ENCODE measurements at places on chromosomes 12 and 14.

DNA sequence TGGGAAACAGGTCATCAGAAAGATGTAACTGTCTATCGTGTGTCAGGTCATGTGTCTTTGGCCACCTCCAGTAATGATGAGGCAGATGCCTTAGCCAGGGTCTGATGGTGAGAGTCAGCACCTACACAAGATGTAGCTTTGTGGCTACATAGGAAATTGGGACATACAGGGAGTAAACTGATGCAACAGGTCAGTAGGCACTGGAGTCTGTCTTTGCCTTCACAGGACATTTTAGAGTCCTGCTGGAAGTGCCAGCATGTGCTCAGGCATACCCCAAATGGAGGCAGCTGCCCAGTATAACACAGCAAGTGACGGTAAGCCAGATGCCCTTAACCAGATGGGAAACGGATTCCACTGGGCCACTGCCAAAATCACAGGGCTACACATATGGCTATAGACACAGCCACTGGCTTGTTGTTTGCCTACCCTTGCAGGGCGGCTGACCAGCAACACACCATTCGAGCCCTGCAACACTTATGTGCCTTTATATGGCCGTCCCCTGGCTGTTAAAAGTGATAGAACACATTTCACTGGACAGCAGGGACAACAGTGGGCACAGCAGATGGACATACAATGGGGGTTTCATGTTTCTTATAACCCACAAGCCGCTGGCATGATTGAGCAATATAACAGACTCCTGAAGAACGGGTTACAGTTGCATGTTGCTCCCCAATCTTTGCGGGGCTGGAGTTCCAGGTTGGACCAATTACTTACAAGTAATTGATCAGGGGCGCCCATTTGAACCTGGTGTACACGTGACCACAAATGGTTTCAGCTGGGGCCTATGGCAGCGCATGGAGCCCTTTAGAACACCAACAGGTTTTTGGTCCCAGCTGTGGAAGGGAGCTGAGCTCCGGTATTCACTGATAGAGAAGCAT is 12.9 kb upstream of the RNASE12 start:
- DNase-seq: no peak

GRCh38 chr12:5907807-5908206 is 37.3 kb downstream of the ANO2 start:
- no peak for DNase-seq

- no peak for DNase-seq
Observed at GRCh38 chr12:23096321-23096720, 471.4 kb downstream of the ETNK1 start.

DNA sequence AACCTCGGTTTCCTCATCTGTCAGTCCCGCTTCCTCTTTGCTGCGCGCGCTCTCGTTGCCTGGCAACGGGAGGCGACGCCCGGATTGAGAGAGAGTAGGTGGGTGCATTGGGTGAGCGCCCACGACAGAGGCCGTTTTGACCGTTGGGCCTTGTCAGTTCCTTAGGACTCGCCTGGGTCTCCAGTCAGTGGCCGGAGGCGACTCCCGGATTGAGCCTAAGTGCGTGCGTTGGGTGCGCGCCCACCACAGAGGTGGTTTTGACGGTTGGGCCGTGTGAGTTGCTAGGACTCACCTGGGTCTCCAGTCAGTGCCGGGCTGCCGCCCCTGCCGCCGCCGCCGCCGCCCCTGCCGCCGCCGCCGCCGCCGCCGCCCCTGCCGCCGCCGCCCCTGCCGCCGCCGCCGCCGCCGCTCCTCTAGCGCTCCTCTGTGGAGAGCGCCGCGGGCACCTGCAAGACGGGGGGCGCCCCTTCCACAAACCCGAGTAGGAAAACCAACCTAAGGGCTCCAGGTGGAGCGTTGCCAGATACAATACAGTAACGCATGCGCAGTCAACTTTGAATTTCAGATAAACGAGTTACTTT is 37.2 kb downstream of the APOBEC1 start:
- DNase-seq: no peak

GRCh38 chr12:55044135-55044534 is 24.4 kb downstream of the NEUROD4 start:
- no peak for DNase-seq

DNA sequence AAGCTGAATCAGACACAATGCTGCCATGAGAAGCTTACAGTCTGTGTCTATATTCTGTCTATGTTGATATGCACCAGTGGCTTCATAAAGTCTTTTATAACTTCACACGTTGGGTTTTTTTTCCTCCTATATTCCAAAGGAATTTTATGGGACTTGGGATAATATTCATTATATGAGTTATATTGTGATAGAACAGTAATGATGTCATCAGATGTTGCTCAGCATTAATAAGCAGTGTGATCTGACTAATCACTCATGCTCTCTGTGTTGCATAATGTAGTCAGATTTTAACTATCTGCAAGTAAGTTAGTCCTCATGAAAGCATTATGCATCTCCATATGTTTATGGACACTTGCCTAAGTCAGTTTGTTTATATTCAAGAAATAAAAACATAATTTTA is 159.6 kb downstream of the PLCZ1 start:
- no peak for DNase-seq

GRCh38 chr14:77416836-77417235 is 6.5 kb downstream of the NOXRED1 start:
- no peak for DNase-seq

DNA sequence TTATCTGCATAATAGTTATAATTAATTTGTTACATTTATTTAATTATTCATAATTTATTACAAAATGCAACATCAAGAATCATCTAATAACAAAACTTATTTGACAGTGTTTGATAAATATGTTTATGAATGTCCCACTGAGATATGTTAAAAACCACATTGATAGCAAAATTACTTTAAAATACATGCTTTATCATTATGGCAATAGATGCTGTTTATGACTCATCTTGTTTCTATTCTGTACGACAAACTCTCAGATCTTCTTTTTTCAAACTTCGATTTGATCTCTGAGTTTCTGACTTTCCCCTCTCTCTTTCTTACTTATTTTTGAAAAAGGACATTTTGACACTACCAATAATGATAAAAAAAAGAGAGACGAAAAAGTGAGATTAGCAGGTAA is 56.8 kb upstream of the LRRK2 start:
- DNase-seq: no peak

DNA sequence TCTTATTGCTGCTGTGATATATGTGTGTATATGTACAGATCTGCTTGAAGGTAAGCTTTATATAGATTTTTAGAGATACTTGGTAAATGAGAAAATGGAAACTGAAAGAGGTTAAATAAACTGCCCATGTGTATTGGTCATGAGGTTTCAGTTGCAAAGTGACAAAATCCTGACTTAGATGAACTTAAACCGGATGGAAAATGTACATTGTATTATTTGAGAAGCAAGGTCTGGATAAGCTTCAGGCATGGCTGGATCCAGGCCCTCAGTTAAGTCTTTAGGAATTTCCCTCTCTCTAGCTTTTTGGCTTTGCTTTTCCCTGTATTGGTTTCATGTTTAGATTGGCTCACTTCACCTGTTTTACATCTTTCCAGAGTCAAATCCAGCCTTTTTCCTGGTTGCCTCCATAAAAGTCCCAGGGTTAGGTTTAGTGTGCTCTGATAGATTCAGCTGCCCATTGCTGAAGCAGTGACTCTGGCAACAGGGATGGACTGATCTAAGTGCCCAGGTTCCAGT is 21.0 kb upstream of the MAP1LC3B2 start:
- no peak for DNase-seq

GRCh38 chr12:25480145-25480544 is 72.9 kb downstream of the LMNTD1 start:
- no peak for DNase-seq

GRCh38 chr14:35385042-35385839 is 19.3 kb downstream of the NFKBIA start:
- no peak for DNase-seq

DNA sequence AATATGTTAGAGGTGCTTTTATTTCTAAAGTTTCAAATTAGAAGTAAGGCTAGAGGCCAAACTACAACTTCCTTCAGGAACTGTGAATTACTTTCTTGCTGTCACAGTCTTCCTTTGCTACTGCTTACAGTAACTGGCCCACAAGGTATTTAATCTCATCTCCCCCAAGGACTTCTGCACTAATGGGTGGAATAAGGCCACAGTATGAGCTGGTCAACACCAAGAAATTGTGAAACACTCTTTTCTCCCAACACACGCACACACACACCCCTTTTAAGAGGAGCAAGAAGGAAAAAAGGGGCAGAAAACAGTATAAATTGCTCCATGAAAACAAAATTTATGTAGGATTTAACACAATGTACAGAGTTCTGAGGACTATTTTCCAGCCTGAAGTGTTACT is 45.6 kb downstream of the SCAF11 start:
- no peak for DNase-seq

DNA sequence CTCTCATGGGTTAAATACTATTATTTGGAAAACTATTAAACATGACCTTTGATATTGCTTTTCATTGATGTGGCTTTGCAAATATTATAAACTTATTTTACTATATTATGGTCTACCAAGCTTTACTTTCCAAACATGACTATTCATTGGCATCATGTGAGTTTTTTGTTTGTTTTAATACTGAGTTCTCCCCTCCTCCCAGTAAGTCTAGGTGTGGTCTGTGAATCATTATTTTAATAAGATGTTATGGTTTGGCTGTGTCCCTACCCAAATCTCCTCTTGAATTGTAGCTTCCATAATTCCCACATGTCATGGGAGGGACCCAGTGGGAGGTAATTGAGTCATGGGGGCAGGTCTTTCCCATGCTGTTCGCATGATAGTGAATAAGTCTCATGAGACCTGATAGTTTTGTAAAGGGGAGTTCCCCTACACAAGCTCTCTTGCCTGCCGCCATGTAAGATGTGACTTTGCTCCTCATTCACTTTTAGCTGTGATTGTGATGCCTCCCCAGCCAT is 80.0 kb downstream of the BORCS5 start:
- DNase-seq: no peak

GRCh38 chr14:105924951-105925591 is 398.7 kb downstream of the TMEM121 start:
- no peak for DNase-seq

DNA sequence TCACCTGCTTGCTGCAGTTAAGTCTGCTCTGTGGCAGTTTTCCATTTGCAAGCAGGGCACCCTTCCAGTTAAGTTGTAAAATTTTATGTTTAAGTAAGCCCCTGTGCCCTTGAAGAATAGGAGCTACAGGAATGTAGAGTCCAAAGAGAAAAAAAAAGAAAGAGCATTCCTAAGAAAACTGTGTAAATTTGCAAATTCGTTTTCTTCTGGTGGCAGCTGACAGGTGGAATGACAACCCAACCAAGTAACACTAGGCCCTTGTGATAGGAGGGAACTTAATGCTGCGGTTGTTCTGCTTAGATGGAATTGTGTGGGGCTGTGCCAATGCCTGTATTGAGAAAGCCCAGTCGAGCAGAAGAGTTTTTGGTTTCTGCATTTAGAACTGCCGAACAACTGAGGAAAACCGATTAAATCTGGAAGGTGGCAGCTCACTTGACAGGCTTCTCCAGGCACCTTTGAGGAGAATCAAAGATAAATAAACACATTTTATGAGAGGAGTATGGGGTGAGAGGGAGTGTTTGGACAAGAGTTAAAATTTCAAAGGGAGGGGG is 280.0 kb downstream of the RAD51B start:
- DNase-seq: no peak

DNA sequence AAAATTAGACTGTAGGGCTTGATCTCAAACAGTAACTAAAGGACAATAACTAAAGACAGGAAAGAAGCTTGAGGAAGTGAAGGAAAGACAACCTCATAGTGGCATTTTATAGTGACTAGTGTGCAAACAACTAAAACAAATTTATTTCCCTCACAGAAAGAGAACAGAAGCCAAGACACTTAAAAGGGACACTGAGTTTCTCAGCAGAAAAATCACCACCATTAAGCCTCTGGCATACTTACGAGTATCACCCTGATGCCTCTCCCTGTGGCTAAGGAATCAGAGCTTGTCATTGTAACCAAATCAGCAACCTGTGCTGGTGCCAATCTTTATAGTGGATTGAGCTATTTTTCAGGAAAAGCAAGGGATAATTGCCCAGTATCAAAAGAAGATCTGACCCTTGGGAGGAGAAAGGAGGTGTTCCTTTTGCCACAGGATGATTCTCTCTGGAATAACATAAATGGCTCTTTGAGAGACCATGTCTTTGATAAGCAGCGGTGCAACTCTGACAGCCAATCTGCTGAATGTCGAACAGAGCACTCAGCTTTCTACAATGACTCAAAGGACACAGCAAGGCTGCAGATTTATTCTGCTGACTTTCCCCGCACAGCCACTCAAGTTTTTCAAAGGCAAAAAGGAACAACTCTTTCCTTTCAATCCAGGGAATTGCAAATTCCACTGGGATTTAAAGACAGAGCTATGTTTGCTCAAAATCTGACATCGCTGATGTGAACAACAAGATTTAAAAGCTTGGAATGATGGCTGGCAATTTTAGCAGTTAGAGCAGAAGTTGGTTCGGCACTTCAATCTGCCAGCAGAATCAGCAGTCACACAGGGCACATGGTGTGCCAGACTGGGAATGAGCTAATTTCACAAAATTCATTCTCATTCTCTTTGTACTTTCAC is 34.6 kb downstream of the ATF7 start:
- no peak for DNase-seq

DNA sequence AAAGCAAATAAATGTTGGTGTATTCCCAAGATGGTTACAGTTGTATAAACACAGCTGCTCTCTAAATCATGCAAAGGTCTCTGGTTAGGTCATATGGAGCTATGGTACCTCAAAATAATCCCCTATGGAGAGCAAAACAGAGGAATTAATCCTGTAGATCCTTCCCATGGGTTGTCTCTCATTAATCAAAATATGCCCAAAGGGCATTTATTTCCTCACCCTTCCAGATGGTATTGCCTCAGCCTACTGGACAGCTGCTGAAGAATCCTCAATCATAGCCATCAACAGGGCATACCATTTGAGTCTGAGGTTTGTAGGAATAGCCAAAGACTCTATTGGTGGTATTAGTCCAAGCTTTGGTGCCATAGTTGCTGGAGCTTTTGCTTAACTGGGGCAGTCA is 360.9 kb downstream of the RPL10L start:
- no peak for DNase-seq

- no peak for DNase-seq
Observed at GRCh38 chr14:72686101-72686500, 207.8 kb downstream of the DPF3 start.

DNA sequence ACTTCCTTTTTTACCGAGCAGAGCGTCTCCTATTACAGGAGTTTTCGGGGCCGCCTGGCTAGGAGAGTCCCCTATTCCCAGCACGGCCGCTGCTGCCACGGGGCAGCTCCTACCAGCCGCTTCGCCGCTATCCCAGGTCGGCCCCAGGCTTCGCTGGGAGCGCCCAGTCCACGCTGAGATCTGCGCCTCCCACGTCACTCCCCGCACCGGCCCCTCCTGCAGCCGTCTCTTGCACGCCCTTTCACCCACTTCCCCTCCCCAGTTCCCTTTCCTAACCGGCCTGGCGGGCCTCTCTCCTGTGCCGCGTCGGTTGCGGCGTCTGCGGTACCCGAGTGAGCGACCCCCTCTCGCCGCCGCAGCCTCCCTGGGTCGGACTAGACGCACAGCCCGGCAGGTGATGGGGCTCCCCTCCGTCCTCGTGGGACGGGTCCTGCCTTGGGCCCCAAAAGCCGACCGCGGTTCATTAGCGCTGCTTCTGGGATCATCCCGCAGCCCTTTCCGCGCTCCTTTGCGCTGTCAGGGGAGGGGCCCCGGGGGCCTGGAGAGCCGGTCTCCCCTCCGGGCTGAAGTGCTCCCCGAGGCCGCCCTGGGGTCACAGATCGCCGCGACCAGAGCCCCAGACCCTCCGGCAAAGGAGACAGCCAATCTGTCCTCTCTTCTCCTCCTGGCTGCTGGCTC is 1318.4 kb downstream of the TMEM121 start:
- DNase-seq: peak; percentile 69

GRCh38 chr12:53062977-53063707 is 13.3 kb downstream of the TNS2 start:
- DNase-seq: no peak
